ENCODE measurements at places on chromosomes 2 and 18. TPM values are rescaled to one million over a fixed set of nuclear protein-coding genes. Genes with fewer than 3 reads are reported as not detected.
A peak's percentile ranks its signal among the peaks of the same experiment; 100 is the strongest.

DNA sequence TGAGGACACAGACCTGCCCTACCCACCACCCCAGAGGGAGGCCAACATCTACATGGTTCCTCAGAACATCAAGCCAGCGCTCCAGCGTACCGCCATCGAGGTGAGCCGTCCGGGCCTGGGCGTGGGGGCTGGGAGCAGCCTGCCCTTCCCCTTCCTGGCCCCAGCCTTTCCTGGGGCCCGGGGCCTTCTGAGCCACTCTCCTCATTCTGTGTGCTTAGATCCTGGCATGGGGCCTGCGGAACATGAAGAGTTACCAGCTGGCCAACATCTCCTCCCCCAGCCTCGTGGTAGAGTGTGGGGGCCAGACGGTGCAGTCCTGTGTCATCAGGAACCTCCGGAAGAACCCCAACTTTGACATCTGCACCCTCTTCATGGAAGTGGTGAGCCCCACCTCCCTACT is 157.9 kb downstream of the DYSF start:
- no peak for DNase-seq
- H3K4me3 ChIP-seq, result no peak overlapping the region
- H3K27me3 ChIP-seq, result no peaks in the 10 kb centered on the region
- peaks cover 11% of the 10 kb centered on the region for H3K4me1 ChIP-seq
- H3K27ac ChIP-seq, result no peak overlapping the region

DNA sequence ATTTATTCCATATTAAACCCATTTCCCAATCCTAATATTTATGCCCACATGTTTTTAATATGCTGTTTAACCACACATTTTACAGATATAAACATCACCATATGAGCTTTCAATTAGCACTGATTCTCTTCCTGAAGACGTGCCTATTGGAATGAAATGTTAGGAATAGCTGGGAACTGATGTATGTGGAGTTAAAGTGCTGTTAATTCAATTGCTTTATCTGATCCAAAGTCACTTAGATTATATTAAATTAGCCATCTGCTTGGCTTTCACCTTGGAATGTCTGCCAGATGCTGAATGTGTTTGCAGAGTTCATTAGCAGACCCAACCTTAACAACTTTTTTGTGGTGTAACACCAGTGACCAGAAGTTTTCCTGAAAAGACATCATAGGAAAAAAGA is 942.9 kb upstream of the KLHL29 start:
- H3K36me3 ChIP-seq, result no peaks in the 10 kb centered on the region
- no peaks in the 10 kb centered on the region for H3K27me3 ChIP-seq
- no peak overlapping the region for H3K4me3 ChIP-seq
- H3K4me1 ChIP-seq, result no peaks in the 10 kb centered on the region
- no peak for DNase-seq

DNA sequence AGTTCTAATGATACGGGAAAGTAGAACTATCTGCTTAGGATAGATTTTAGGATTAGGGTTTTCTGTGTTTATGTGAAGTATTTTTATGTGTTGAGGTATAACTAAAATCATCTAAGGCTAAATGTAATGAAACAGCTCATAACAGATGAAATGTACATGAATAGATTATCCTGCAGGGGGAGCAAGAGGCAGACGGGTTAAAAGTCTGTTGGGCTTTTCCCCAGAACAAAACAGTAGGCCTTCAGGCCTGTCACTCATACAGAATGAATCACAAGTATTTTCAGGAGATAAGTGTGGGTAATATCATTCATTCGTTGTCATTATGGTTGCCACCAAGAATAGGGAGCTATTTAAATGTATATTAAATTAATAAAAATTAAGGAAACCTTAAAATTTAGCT is 107.9 kb upstream of the IL1R2 start:
- H3K4me3 ChIP-seq, result no peak overlapping the region
- no peaks in the 10 kb centered on the region for H3K27me3 ChIP-seq
- DNase-seq, result peak; percentile 31
- H3K36me3 ChIP-seq, result no peaks in the 10 kb centered on the region

GRCh38 chr2:161420406-161421074 is 4.4 kb downstream of the TBR1 start:
- H3K4me3 ChIP-seq, result no peak overlapping the region
- no peak overlapping the region for H3K27ac ChIP-seq
- DNase-seq, result no peak
- H3K4me1 ChIP-seq, result peaks cover 13% of the 10 kb centered on the region

The RAB12 gene
- total RNA-seq, result 40.3 TPM

DNA sequence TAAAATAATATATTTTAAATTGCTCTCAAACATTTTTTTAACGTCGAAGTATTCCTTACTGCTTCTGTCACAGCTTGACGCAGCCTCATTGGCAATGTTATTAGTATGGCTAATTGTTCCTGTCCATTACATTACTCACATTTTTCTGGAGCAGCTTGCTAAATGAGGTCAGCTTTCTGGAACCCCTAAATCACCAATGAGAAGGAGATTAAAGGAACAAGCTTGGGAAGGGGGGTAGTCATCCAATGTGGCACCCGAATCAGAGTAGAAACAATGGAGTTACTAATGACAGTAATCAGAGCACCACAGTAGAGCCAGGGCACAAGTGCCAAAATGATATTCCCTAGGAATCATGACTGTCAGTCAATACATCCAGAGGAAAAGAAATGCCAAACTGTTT is 5.1 kb downstream of the NEUROD1 start:
- H3K27ac ChIP-seq, result no peak overlapping the region
- H3K36me3 ChIP-seq, result no peaks in the 10 kb centered on the region
- H3K27me3 ChIP-seq, result peaks cover 52% of the 10 kb centered on the region
- no peaks in the 10 kb centered on the region for H3K4me1 ChIP-seq

The SLC23A3 gene
- total RNA-seq, result 5.4 TPM

DNA sequence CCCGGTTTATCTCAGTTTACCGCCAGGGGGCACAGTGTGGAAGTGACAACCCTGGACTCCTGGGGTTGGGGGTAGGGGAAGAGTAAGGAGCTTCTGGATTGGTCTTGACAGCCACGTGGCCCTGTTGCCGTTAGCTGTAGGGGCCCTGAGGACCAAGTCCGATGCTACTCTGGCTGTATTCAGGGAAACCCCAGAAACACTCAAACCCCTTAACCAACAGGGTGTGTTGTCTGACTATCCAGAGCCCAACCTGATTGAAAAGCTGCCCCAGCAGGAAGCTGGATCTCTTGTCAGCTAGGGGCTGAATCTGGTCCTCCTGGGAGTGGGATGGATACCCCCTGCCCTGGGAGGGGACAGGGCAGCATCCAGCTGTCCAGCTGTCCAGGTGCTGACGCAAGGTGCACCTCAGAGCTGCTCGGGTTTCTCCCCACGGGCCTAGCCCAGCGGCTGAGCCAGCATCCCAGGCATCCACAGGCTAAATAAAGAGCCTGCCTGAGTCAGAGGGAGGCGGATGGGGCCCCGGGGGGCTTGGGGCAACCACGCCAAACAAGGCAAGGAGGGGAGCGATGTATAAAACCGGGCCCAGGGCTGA is 3.1 kb upstream of the GMPPA start:
- H3K27ac ChIP-seq, result peak overlapping the region; percentile 99

GRCh38 chr2:69693059-69693774 is 48.7 kb upstream of the ANXA4 start:
- DNase-seq, result peak; percentile 24
- peaks cover 11% of the 10 kb centered on the region for H3K4me1 ChIP-seq
- no peaks in the 10 kb centered on the region for H3K27me3 ChIP-seq
- no peaks in the 10 kb centered on the region for H3K36me3 ChIP-seq
- peak overlapping the region; percentile 23 for H3K27ac ChIP-seq

- H3K27me3 ChIP-seq, result no peaks in the 10 kb centered on the region
- no peaks in the 10 kb centered on the region for H3K4me1 ChIP-seq
- H3K4me3 ChIP-seq, result no peak overlapping the region
These were observed 228.7 kb downstream of the LOXHD1 start for GRCh38 chr18:46428368-46428767.

- no peaks in the 10 kb centered on the region for H3K27me3 ChIP-seq
- DNase-seq, result no peak
- H3K27ac ChIP-seq, result peak overlapping the region; percentile 55
- peaks cover 39% of the 10 kb centered on the region for H3K4me1 ChIP-seq
- H3K36me3 ChIP-seq, result no peaks in the 10 kb centered on the region
These were observed 141.3 kb upstream of the ID2 start for GRCh38 chr2:8540552-8541055.

The KCNIP3 gene
- 2.2 TPM for total RNA-seq

The ZAP70 gene
- total RNA-seq, result 8.9 TPM

DNA sequence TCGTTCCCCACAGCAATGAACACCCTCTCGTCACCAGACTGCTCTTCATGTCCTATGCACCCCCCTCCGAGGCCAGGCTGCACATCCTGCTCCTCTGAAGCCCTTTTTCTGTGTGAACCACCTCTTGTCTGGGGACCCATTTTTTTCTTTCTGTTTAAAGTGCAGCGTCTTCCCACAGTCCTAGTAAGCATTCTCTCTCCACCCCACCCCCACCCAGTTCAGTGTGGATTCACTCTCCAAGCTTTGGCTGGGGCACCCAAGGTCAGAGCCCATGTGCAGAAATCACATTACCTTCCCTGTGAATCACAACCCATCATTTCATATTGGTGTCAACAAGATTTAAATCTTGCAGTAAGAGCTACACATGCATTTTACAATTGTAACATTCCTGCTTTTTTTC is 26.4 kb upstream of the PKDCC start:
- H3K4me1 ChIP-seq, result no peaks in the 10 kb centered on the region
- H3K36me3 ChIP-seq, result no peaks in the 10 kb centered on the region
- H3K4me3 ChIP-seq, result no peak overlapping the region
- no peak overlapping the region for H3K27ac ChIP-seq
- no peak for DNase-seq
- no peaks in the 10 kb centered on the region for H3K27me3 ChIP-seq

The HRH4 gene
- total RNA-seq, result not detected

DNA sequence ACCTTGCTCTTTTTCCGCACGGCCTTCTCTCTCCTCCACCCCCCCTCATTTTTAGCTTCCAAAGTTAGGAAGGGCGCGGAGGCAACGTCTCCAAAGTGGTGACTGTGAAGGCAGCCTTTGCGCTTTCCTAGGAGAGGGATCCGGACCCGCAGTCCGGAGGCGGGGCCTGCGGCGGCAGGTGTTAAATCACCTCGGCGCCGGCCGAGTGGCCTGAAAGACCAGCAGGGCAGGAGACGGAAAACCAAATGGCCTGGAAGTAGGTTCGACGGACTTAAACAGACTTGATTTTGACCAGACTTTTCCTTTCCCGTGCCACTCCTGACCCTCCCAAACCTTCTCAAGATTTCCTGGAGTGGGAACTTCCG is 615 bp downstream of the GORASP2 start:
- peak overlapping the region; percentile 93 for H3K27ac ChIP-seq
- DNase-seq, result peak; percentile 68
- H3K4me3 ChIP-seq, result peak overlapping the region; percentile 99
- no peaks in the 10 kb centered on the region for H3K36me3 ChIP-seq
- no peaks in the 10 kb centered on the region for H3K27me3 ChIP-seq
- H3K4me1 ChIP-seq, result peaks cover 37% of the 10 kb centered on the region

DNA sequence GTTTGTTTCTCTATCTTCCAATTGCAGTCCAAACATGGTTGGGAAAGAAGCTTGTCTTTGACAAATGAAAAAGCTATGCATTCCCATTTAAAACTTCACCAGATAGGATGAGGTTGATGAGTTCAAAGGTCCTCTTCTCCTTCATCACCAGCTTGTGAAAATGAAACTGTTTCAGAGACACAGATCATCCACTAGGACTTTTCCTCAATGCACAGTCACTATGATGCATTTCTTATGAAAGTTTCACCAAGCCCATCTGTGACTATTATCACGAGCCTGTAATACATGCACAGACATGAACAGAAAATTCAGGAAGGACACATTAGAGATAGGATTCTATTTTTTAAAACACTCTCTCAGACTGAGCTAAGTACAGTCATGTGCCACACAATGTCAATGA is 644.4 kb downstream of the PLCL1 start:
- no peak overlapping the region for H3K4me3 ChIP-seq
- H3K36me3 ChIP-seq, result no peaks in the 10 kb centered on the region
- H3K27ac ChIP-seq, result no peak overlapping the region
- no peaks in the 10 kb centered on the region for H3K27me3 ChIP-seq
- no peak for DNase-seq

- peaks cover 63% of the 10 kb centered on the region for H3K4me1 ChIP-seq
- DNase-seq, result no peak
- H3K27ac ChIP-seq, result peak overlapping the region; percentile 61
- H3K36me3 ChIP-seq, result no peaks in the 10 kb centered on the region
These were observed 88.1 kb upstream of the ATL2 start for GRCh38 chr2:38464971-38465788.

DNA sequence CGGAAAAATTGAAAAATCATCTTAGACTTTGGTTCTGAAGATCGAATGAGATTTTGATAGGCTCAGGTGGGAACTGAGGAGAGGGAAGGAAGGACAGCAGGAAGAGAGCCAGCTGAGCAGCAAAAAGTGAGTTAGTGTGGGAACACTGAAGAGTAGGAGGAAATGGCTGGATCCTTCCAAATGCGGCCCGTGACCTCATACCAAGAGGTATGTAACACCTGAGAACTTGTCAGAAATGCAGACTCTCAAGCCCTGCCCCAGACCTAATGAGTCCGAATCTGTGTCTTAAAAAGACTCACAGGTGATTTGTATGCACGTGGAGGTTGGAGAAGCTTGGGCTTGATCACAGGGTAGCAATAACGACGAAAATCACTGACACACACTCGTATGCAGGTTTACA is 42.0 kb downstream of the COL4A3 start:
- no peak overlapping the region for H3K27ac ChIP-seq
- no peaks in the 10 kb centered on the region for H3K27me3 ChIP-seq
- no peak for DNase-seq
- H3K36me3 ChIP-seq, result no peaks in the 10 kb centered on the region
- no peaks in the 10 kb centered on the region for H3K4me1 ChIP-seq
- H3K4me3 ChIP-seq, result no peak overlapping the region

DNA sequence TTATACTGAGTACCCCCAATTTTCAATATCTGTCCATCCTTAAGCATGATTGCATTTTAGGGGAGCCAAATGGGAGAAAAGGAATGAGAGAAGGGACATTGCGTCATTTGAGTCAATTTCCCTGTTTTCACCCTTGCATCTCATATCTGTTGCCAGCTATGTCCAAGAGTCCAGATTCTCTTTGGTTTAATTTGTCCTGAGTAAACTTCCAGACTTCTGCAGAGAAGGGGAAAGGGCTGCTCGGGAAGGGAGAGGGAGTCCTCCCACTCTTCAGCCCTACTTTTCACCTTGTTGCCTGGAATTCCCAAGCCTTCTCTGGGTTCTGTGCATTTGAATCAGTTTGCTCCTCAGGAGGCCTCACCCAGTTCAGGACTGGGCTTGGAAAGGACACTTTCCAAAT is 16.5 kb downstream of the GREB1 start:
- H3K36me3 ChIP-seq, result no peaks in the 10 kb centered on the region
- no peak for DNase-seq
- H3K4me3 ChIP-seq, result no peak overlapping the region

The FAM237A gene
- total RNA-seq, result not detected

Measured in transverse colon (tissue), 4 donors.